ENCODE measurements at places on chromosomes 3 and 15.

DNA sequence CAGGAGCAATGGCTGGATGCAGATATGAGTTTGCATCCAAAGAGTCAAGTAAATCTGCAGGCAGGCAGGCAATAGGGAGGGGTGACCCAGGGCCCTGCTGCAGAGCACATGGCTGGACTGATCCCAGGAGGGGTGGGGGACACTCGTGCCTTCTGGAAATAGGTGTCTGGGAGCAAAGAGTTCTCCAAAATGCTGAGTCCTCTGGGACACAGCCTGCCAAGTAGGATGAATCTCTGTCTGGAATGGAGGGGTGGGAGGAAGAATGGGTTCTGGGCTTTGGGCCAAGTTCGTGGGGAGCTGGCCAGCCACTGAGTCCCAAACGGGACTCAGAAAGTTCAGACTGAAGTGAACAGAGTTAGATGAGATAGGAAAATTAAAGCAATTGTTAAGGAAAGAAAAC, 214.5 kb downstream of the MTHFS start:
- peak; percentile 80 for DNase-seq

DNA sequence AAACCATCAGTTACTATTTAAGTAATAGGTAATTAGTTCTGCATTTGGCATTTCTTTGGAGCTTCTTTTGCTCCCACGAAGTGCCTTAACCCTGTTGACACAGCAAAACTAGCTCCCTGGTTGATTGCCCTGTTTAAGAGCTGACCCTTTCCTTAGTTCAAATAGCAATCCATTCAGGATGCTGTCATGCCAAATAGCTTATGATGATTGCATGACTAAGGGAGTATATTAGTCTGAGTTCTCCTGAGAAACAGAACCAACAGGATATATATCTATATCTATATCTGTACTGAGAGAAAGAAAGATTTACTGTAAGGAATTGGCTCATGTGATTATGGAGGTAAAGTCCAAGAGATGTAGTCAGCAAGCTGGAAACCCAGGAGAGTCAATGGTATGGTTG, 50.3 kb upstream of the SPRED1 start:
- DNase-seq: no peak

- DNase-seq: no peak
These were observed 7.2 kb upstream of the SOX2 start for GRCh38 chr3:181704421-181705085.

DNA sequence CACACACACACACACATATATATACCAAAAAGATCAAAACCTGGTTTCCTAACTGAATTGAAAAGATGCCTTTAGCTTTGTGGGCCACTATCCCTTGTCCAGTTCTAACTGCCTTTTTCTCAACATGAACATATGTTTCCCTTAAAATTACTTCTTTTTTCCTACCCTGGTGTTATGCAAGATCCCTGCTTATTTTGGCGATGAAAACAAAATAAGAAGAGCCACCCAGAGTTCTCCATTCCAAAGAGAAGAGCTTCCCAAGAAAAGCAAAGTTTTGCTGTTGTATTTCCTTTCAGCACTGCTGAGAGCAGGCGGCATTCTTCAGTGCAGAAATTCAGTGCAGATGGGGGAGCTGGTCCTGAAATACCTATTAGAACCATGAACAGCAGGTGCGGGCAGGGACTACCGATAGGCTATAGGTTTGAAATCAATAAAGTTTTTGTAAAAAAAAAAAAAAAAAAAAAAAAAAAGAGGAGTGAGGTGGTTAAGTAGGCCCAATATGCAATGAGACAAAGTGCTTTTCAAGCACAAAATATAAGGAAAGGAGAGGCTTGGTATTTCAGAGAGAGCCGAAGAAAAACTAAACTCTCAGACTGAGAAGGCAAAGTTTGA, 238.0 kb downstream of the FOXP1 start:
- DNase-seq: peak; percentile 14

- DNase-seq: no peak
These were observed 136.9 kb downstream of the NSMCE3 start for GRCh38 chr15:29132735-29133181.

DNA sequence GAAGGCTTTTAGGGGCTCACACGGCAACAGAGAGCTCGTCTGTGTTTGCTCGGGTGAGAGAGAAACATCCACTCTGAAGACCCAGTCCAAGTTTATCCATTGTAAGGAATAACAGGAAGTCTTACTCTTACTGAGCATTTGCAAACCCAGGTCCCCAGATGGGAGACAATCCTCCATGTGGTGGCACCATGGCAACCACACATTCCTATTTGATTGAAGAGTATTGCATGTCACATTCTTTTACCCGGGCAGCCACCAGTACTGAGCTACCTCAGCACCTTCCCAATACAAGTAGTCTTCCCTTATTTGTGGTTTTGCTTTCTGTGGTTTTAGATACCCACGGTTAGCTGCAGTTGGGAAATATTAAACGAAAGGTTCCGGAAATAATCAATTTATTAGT, 302.9 kb upstream of the RASGRP1 start:
- no peak for DNase-seq

GRCh38 chr15:39110336-39110735, 470.5 kb upstream of the THBS1 start:
- no peak for DNase-seq

DNA sequence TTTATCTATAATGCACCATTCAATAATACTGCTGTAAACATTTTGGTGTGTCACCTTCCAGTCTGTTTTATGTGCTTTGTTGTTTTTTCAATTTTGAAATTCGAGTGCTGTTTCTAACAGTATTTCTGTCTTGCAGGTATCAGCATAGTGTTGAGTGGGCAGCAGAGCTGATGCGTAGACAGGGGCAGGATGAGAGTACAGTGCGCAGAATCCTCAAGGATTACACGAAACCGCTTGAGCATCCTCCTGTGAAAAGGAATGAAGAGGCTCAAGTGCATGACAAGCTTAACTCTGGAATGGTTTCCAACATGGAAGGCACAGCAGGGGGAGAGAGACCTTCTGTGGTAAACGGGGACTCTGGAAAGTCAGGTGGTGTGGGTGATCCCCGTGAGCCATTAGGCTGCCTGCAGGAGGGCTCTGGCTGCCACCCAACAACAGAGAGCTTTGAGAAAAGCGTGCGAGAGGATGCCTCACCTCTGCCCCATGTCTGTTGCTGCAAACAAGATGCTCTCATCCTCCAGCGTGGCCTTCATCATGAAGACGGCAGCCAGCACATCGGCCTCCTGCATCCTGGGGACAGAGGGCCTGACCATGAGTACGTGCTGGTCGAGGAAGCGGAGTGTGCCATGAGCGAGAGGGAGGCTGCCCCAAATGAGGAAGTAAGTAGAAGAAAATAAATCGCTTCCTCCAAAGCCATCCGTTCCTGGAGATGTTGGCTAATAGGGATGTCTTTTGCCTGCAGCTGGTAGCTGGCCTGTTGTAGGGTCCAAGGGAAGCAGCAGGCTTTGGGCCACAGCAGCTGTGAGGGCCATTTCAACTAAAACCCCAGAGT, 19.1 kb downstream of the TSEN2 start:
- DNase-seq: no peak

DNA sequence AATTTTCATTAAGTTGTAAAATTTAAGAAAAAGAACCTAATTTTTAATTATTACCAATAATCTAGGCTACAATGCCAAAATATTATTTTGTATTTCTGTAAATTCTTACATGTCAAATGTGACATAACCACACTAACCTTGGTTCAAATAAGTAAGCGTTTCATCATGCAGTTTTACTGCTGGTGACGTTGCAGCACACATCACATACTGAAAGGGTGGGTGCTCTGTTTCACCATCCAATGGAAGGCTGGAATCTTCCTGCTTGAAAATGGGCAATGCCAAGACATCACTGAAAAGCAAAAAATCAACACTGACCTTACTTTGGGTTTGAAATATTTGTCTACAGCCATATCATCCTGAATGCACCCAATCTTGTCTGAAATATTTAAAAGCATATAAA, 14.8 kb downstream of the UBP1 start:
- DNase-seq: no peak

- DNase-seq: no peak
These were observed 35.1 kb upstream of the PPARG start for GRCh38 chr3:12253516-12254343.

DNA sequence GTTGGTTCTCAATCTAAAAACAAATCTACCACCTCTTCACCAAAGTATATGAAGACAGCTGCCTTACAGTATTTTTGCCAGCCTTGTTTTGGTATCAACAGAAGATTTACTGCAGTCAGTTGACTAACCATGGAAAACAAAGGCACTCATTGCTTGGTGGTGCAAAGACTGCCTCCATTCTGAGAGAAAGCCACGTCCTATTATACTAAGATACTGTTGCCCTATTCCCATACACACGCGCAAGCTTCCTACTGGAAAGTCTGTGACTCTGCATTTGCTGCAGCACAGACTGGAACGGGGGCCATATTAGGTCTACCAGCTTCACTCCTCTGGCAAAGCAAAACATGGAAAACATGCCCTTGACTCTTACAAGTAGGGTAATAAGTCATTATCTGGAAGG, 18.0 kb downstream of the MTMR10 start:
- no peak for DNase-seq

DNA sequence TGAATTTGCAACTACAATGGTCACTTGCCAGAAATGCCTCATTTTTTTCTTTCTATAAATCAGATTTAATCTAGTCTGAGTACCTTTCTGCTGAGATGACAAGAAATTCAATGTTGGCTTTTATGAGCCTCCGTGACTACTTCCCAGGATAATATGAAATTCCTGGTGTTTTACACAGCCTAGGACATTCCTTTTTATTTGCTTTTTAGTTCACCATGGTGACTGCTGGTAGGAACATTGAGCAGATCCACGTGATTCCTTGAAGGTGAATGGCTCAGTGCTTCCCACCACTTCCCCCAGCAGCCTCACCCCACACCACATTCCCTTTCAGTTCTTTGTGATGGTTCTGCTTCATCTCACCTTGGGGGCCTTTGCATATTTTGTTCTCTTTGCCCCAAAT, 4.3 kb upstream of the NPTN start:
- DNase-seq: peak; percentile 65

DNA sequence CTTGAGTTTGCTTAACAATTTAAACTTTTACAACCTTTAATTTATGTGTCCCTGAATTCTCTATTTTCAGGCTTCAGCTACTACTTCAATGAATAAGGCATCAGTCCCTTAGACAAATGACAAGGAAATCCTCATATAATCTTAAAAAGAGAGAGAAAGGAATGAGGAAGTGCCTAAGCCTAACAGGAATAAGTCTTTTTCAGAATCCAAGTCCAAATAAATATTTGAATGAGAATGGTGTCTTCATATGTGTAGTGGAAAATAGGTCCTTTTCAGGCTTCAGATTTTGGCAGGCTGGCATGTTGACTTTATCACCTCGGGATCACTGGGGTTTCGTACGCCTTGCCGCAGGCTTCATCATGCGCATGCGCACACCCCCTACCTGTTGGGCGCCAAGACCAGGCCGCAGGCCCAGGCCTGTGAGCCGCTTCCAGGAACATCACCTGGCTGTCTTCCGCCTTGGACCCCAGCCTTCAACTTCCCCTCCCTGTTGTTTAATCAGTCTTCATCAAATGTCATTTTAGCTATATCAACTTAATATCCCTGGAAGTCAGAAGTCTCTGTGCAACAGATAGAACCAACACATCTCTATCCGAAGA, 334.5 kb downstream of the SOX2 start:
- DNase-seq: no peak

DNA sequence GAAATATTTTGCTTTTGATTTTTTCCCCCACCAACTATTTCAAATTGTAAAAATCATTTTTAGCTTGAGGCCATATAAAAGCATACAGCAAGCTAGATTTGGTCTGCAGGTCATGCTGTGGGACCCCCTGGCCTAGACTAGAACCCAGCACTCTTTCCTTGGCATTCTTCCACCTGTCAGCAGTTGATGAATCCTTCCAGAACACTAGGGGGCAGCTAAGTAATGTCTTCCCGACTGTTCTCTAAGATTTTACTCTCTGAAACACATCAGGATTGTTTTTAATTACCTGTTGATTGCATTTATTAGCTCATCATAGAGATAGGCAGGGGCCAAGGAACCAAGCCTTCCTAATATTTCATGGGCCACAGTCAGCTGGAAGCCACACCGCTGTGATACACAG, 174.5 kb downstream of the CACNA1D start:
- no peak for DNase-seq

DNA sequence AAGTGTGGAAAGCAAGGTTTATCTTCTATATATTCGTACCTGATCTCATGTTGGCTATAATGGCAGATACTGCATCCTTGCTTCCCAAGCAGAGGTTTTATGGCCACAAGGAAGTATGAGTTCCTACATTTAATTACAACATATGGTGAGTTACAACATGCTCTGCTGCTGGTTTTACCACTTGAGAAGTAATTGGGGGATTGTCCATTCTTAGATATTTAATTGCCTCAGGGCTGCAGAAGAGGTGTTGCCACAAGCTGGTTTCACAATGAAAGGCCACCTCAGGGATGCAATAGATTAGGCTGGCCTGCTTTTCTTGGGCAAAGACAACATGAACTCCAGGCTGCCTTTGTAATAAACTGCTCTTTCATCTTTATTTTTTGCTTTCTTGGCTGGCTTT, 48.6 kb downstream of the RAP2B start:
- DNase-seq: no peak

DNA sequence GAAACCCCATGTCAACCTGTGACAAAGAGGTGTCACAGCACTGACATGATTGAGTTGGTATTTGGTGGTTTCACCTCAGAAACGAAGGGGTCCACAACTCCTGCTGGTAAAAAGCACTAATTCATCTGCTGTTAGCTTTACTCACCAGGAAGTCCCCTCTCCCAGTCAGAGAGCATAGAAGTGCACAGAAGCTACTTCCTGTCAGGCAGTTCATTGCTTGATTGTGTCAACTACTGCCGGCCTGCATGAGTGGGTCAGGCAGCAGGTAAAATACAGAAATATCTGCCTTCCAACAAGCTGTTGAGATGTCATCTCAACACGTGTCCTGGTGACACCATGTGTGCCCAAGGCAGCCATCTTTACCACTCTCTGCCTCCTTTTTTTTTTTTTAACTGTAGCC, 596.6 kb upstream of the NR2F2 start:
- no peak for DNase-seq

- no peak for DNase-seq
These were observed 21.5 kb upstream of the MYO1E start for GRCh38 chr15:59394166-59394661.

- DNase-seq: no peak
These were observed 5.0 kb upstream of the ATP8B4 start for GRCh38 chr15:50123861-50124557.

DNA sequence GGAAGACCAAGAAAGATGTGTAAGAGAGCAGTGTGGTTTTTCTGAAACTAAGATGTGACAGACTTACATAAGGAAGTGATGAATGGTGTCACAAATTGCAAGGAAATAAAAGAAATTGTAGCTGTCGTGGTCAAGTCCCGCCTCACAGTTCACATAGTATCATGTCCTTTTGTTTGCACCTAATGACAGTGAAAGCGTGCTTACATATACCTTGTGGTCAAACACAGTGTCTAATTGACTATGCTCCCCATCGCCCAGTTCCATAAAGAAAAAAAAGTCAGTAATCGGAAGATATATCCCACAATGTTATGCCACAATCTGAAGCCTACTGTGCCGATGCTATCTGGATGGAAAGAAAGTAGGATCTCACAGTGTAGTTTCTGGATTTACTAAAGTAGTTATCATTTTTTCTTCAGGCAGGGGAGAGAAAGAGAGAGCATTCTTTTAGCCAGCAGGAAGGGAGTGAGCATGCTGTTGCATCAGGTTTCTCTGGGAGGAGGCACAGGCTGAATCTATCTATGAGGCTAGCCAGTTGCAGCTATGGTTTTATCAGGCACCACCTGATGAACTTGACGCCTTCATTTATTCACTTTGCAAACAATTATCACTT, 9.8 kb upstream of the PLSCR1 start:
- no peak for DNase-seq

GRCh38 chr15:48595981-48596380, 49.5 kb downstream of the FBN1 start:
- DNase-seq: no peak
